ENCODE measurements at places on chromosomes 5 and 9.

DNA sequence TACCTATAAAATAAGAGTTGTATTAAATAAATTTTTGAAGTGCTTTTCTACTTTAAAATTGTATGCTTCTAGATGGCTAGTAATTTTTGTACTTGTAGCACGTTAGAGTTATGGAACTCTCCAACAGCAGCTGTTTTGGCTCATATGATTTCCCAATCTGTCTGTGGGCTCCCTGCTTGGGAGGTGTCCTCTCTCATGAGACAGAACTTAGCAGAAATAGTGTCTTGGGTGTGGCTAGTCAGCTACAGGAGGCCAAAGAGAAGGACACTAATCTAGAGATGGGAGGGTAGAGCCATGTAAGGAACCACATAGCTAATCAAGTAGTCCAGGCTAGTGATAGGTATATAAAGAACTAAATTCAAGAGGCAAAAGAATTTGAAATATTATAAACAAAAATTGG is 78.4 kb upstream of the DAB2 start:
- DNase-seq: no peak

DNA sequence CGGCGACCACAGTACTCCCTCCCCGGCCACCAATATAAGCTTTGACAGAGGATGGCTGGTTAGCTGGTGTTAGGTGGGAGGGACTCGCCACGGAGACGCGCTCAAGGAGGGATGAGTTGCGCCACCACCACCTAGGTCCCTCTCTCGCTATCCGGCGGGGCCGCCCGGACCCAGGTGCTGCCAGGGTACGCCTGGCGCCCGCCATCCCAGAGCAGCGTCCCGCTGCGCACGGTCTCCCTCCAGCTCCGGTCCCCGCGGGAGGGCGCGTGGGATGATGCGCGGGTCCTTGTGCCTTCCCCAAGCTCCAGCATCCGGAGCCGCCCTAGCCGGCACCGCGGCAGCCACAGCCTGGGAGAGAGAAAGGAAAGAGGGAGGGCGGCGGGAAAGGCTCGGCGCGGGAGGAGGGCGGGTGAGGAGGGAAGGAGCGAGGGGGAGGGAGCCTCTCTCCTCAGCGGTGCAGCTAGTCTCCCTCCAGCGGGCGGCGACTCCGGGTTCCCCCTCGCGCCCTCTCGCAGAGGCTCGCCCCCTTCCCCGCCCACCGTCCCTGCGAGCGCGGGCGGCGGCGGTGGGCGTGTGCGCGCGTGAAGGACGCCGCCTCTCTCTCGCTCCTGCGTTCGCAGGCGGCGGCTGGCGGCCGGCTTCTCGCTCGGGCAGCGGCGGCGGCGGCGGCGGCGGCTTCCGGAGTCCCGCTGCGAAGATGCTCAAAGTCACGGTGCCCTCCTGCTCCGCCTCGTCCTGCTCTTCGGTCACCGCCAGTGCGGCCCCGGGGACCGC is at the start of gene CAMK4:
CAMK4 (plus strand) TSS at position 598 of the 774 bp plus-strand sequence; CDS start at position 698, 100 bp downstream.
- peak; percentile 86 for DNase-seq

DNA sequence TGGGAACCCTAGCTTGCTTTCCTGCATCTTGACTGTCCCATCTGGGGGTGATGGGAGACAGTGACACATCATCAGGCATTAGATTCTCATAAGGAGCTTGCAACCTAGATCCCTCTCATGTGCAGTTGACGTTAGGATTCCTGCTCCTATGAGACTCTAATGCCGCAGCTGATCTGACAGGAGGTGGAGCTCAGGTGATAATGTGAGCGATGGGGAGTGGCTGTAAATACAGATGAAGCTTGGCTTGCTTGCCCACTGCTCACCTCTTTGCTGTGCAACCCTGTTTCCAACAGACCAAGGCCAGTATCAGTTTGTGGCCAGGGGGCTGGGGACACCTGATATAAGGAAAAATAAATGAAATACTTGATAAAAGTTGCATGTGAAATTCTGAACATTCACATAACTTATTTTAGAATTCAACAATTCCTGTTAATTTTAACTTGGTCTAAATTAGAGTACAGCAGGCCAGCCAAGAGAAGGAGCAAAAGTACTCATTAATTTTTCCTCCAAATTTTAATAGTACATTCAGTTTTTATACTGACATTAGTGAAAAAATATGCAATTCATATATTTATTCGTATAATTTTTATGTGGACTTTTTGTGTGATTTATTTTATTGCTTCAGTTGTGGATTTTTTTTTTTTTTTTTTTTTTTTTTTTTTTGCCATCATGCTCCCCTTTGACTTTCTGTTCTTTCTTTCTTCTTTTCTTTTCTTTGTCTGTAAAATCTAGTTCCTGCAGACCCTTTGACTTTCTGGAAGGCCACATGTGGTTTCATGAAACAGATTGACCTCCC is 11.4 kb downstream of the PAM start:
- no peak for DNase-seq

DNA sequence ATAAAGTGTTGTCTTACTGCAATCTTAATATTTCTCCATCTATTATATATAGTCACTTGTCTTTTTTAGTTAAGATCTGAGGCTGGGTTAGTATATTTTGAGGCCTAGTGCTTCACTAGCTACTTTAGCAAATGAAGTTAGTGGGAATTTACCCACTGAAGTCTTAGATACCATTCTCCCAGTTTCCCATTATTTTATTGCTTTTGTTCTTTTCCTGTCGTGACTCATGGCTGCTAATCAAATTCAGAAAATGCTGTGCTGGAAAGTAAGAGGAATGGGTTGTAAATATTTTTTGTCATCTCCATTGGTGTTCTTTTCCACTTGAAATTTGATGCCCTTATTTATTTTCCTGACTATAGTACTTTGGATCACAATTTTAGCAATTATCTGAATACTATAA is 14.2 kb downstream of the TCERG1 start:
- no peak for DNase-seq

- no peak for DNase-seq
Measured at GRCh38 chr5:58921159-58921558, 338.3 kb downstream of the RAB3C start.

DNA sequence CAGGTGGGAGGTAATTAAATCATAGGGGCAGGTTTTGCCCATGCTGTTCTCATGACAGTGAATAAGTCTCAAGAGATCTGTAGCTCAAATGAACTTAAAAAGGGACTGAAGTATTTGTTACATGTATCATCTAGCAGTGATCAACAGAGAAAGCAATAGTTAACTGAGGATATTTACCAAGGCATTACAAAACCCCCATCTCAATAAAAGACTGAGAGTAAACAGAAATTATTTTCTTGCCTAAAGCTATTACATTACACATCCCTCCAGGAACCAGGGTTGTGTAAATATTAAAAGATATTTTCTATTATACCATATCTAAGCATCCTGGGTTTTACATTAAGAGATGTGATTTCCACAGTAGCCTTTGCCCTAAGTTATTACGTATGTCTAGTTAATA is 169.9 kb downstream of the CTNND2 start:
- no peak for DNase-seq

- DNase-seq: no peak
Measured at GRCh38 chr9:84179531-84179930, 161.0 kb downstream of the SLC28A3 start.

DNA sequence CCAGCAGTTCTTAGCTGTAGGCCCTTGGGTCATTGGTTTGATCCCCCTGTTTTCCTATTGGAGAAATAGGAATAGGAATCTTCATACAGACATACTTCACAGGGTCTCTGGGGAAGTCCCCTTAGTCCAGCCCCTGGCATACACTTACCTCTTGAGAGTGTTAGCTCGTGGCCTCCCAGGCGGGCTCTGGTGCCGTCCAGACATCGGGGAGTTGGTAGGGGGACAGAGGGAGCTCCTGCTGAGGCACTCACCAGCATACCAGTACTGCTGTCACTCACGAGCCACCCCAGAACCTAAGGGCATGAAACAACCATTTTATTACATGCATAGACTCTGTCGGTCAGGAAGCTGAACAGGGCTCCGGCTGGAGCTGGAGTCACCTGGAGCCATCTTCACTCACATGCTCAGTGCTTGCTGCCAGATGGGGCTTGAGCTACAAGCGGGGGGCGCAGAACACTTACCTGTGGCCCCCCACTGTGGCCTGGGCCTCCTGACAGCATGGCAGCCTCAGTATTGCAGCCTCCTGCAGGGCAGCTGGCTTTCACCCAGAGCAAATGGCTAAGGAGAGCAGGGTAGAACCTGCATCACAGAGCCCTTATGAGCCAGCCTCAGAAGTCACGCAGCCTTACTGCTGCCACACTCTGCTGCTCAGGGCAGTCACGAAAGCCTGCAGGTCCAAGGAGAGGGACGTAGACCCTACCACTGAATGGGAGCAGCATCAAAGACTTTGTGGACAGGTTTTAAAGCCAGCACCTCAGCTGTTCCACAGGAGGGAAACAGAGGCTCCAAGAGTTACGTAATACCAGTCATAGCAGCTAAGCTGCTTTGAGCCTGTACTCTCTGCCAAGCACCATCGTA is 58.3 kb upstream of the ANGPTL2 start:
- DNase-seq: no peak

DNA sequence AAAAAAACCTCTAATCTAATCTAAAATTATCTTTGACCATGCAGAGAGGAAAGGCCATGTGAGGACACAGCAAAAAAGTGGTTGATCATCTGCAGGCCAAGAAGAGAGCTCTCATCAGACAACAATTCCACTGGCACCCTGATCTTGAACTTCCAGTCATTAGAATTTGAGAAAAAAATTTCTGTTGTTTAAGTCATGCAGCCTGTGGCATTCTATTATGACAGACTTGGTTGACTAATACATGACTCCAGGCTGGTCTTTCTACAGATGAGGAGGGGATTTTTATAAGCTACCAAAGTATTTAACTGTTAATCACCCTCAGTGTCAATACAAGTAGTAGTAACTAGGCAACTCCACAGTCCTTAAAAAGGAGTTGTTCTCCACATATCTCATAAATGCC is 358.5 kb upstream of the RGMB start:
- DNase-seq: no peak

DNA sequence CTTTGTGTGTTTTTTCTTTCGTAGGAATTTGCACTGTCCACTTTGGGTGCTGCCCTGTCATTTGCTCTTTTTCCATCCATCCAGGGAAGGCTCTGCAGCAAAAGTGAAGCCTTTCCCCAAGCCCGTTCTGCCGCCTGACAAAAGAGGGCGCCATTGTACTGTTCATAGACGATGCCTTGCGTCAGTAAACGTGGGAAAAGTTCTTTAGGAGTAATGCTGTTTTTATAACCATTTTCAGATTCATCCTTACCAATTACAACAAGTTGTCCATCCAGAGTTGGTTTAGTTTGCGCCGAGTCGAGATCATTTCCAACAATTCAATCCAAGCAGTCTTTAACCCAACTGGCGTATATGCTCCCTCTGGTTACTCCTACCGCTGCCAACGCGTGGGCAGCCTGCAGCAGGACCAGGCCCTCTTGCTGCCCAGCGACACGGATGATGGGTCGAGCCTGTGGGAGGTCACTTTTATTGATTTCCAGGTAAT is 34.3 kb upstream of the RPS23 start:
- peak; percentile 86 for DNase-seq

DNA sequence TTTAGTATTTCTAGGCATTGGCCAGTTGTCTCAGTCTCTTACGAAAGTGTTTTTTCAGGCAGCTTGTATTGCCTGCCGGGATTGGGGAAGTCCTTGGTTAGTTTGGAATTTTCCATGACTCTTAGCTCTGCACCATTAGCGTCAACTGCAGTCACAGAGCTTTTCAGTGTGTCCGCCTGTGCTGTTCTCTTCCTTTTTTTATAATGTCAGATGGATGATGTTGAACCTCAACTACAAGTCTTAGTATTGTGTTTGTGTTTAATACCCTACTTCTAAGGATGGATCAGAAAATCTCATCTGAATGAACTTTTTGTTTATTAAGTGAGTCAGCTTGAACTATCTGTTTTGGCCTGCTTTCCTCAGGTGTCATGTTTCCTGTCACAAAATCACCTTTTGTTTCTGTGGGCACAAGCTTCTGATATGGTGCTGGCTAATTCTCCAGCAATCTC is 33.1 kb downstream of the ATP6V0E1 start:
- DNase-seq: peak; percentile 77

DNA sequence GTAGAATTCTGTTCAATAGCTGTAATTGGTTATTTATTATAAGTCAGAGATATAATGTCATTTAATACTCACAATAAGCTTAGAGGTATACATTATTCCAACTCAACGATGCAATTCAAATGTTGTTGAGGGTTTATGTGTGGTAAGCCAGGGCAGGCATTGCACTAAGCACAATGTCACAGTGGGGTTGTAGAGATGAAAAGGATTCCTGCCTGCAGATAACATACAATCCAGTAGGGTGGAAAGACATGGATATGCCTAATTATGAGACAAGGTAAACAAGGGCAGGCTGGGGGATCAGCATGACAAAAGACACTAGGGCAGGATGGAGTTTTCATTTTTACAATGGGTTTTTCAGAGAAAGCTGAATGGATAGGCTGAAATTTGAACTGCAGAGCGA is 98.7 kb upstream of the PALM2AKAP2 start:
- peak; percentile 6 for DNase-seq

DNA sequence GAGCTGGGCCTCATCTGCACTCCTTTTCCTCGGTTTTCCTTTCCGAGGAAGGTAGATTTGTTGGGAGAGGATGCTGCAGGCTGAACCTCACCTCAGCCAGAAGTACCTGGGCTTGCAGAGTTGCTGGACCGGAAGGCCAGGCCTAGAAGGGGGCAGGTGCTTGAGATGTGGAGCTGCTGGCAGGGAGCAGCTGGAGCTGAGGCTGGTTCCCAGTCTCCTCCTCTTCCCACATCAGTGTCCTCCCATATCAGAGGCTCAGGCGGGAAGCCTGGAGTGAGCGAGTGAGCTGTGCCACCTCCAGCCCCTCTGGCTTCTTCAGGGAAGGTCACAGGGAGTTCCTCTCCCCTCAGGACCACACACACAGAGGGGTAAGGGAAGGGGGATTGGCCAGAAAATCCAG is 259.4 kb downstream of the GADD45G start:
- no peak for DNase-seq

GRCh38 chr5:38535845-38536244 is 20.6 kb downstream of the LIFR start:
- no peak for DNase-seq

DNA sequence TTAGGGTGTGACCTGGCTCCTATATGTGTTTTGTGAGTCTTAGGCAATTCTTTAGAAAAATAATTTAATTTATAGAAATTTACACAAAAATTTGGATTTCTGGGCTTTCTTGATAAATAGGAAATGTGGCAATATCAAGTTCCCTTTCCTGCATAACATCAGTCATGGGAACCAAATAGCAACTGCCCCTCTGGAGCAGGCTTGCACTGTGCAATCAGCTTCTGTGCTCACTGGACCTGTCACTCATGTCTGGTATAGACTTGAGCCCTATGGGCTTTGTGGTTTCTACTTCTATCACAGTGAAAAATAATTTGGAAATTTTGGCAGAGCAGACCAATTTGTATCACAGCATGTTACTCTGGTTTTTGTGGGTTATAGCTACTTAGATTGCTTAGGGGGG is 131.7 kb downstream of the ADGRV1 start:
- no peak for DNase-seq

Data from mesendoderm (in vitro differentiated cells).